ENCODE measurements at places on chromosomes 12 and 14. TPM values are rescaled to one million over a fixed set of nuclear protein-coding genes. Genes with fewer than 3 reads are reported as not detected.

GRCh38 chr12:46602474-46602873 lies 223.3 kb downstream of the SLC38A4 start:
- H3K27ac ChIP-seq, result no peak overlapping the region
- no peaks in the 10 kb centered on the region for H3K27me3 ChIP-seq
- H3K4me1 ChIP-seq, result no peaks in the 10 kb centered on the region
- no peak overlapping the region for H3K4me3 ChIP-seq
- no peak for DNase-seq
- H3K36me3 ChIP-seq, result peaks cover 9% of the 10 kb centered on the region

- DNase-seq, result no peak
- H3K36me3 ChIP-seq, result peaks cover 13% of the 10 kb centered on the region
- no peak overlapping the region for H3K27ac ChIP-seq
- no peaks in the 10 kb centered on the region for H3K27me3 ChIP-seq
- H3K4me1 ChIP-seq, result peaks cover 8% of the 10 kb centered on the region
- H3K4me3 ChIP-seq, result no peak overlapping the region
Measured at GRCh38 chr12:129704232-129704830, 199.5 kb downstream of the TMEM132D start.

DNA sequence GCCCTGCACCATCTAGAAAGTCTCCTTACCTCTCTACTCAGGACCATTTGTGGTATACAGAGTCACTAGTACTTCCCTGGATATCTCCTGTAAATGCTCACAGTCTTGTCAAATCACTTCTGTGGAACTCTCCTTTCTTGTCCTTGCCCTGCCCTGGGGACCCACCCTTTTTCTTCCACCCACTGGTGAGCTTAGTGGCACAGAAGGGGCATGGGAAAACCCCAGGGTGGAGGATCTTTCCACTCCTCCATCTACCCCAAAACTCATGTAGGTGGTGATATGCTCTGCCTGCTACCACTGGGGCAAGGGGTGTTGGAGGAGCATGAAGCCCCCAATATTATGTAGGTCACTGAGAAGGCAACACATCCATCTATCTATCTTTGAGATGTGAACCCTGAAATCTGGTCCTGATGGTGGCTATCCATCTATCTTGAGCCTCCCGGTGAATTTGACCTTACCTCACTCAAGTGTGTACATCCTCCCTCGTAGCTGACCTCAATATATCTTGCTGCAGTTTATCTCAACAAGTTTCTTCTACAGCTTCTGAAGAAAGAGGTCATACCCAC lies 943 bp downstream of the TESPA1 start:
- no peak overlapping the region for H3K27ac ChIP-seq
- no peaks in the 10 kb centered on the region for H3K36me3 ChIP-seq
- DNase-seq, result no peak

DNA sequence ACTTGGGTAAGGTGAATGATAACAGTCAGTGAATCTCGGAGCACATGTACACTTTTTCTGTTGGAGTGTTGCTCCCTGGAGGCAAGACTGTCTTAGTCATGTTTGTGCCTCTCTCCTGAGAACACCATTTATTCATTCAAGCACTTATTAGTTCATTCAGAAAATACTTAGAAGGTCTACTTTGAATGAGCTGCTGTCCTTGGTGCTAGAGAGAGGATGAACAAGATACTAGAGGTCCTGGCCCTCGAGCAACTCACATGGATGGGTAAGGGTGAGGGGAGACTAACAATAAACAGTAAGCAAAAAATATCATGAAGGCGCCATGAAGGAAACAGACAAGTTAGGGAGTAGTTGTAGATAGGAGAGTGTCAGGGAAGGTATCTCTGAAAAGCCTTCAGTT lies 17.1 kb upstream of the SAMD4A start:
- H3K4me1 ChIP-seq, result no peaks in the 10 kb centered on the region
- no peaks in the 10 kb centered on the region for H3K27me3 ChIP-seq
- no peak overlapping the region for H3K27ac ChIP-seq
- DNase-seq, result no peak

DNA sequence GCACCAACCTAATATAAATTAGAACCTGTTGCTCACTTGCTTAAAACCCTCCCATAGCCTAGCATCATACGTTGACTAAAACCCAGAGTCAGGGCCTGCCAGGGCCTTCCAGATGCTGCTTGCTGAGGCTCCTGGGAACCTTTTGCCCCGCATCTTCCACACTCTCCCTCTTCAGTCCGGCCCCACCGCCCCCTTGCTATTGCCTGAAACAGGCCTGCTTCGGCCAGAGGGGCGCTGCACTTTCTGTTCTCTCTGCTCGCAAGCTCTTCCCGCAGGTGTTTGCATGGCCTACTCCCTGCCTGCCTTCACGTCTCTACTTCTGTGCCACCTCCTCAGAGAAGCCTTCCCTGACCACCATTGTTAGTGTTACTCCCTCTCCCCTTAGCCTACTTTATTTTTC lies 13.7 kb upstream of the TCTN2 start:
- no peak overlapping the region for H3K27ac ChIP-seq
- no peaks in the 10 kb centered on the region for H3K27me3 ChIP-seq
- no peak overlapping the region for H3K4me3 ChIP-seq

The GRIN2B gene
- 1.0 TPM for total RNA-seq

GRCh38 chr12:88238406-88238805 lies 96.3 kb downstream of the TMTC3 start:
- no peak overlapping the region for H3K27ac ChIP-seq
- H3K4me1 ChIP-seq, result no peaks in the 10 kb centered on the region
- no peaks in the 10 kb centered on the region for H3K27me3 ChIP-seq
- no peak overlapping the region for H3K4me3 ChIP-seq
- DNase-seq, result no peak
- H3K36me3 ChIP-seq, result no peaks in the 10 kb centered on the region

The OR6C75 gene
- not detected for total RNA-seq

The LBHD2 gene
- total RNA-seq, result not detected

DNA sequence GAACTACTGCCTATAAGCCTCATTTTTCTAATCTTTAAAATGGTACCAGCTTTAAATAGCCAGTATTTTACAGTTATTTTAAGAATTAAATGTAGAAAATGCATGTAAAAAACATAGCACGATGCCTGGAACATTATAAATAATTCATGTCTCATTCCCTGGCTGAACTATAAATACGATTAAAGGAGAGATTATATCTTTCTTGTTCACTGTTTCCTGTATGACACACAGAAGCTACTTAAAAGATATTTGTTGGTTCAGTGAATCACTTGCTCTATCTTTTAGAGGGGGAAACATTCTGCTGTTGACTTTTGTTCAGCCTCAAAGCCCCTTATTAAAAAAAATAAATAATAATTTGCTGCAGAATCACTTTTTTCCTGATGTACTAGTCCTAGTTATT lies 406.9 kb downstream of the LRFN5 start:
- H3K27me3 ChIP-seq, result no peaks in the 10 kb centered on the region
- H3K27ac ChIP-seq, result no peak overlapping the region

The C12orf54 gene
- not detected for total RNA-seq

The P2RX7 gene
- 0.12 TPM for total RNA-seq

The PTPN6 gene
- total RNA-seq, result 1.1 TPM

The SYT1 gene
- total RNA-seq, result 19.5 TPM

The KRT82 gene
- total RNA-seq, result not detected

DNA sequence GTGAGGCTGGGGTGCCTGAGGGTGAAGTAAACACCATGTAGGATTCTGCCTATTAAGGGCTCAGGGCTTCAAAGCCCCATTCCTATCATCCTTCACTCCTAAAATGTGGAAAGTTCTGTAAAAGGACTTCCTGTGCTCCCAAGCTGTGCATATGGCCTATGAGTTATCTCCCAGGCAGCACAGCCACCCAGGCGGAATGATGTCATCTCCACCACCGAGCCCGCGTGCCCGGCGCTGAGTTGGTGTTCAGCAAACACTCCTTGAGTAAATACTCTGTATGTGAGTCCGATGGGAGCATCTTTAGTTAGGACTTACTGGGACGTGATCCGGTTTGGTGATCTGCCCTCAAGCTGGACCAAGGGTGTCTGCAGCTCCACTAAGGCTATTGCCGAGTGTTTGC lies 437.3 kb downstream of the MED13L start:
- no peak for DNase-seq
- no peaks in the 10 kb centered on the region for H3K4me1 ChIP-seq
- H3K27ac ChIP-seq, result no peak overlapping the region
- no peak overlapping the region for H3K4me3 ChIP-seq
- H3K36me3 ChIP-seq, result no peaks in the 10 kb centered on the region

The KCNA1 gene
- 0.37 TPM for total RNA-seq

The BBOF1 gene
- 2.7 TPM for total RNA-seq

The PA2G4 gene
- total RNA-seq, result 213 TPM

The LYZ gene
- 0.26 TPM for total RNA-seq

DNA sequence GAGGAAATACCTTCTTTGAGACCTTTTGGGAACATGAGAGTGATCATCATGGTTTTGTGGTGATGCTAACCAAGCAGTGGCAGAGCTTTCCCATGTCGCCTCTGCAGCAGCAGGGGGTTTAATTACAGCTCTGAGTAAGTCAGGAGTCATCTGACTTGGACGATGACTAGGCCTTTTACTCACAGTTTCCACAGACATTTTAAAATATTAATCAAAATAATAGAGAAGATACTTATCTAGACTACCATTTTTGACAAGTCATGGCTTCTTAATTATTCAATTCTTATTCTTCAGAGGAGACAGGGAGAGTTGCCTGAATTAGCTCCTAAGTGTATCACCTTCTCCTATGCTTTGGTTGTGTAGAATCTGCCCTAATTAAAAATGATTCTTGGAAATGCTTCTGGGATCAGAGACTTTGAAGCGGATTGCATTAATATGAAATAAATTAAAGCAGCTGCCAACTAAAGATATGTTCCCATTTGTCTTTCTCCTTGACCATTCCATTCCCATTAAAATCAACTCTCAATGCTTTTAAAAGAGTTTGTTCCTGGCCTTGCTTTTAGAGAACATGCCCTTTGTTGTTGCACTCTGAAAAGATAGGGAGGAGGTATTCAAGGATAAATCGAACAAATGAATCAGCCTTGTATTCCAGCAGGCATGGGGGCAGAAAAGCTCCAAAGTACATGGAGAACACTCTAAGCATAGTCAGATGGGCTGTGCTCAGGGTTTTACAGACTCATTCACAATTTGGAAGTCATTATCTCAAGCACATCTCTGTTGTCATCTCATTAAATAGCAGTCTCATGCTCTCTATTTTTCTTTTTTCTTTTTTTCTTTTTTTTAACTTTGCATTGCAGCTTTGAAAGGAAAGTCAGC lies 7.7 kb upstream of the IFNG-AS1 start:
- H3K27ac ChIP-seq, result no peak overlapping the region
- no peak for DNase-seq
- H3K36me3 ChIP-seq, result no peaks in the 10 kb centered on the region
- H3K4me1 ChIP-seq, result peaks cover 9% of the 10 kb centered on the region

GRCh38 chr14:90168425-90169105 lies 87.8 kb upstream of the PSMC1 start:
- no peaks in the 10 kb centered on the region for H3K4me1 ChIP-seq
- H3K27ac ChIP-seq, result no peak overlapping the region
- H3K36me3 ChIP-seq, result peaks cover 2% of the 10 kb centered on the region
- H3K27me3 ChIP-seq, result peaks cover 2% of the 10 kb centered on the region
- DNase-seq, result no peak

- H3K27ac ChIP-seq, result no peak overlapping the region
- no peak overlapping the region for H3K4me3 ChIP-seq
- peaks cover 8% of the 10 kb centered on the region for H3K27me3 ChIP-seq
- H3K4me1 ChIP-seq, result peaks cover 20% of the 10 kb centered on the region
Measured at GRCh38 chr12:107134558-107134957, 41.2 kb upstream of the CRY1 start.

DNA sequence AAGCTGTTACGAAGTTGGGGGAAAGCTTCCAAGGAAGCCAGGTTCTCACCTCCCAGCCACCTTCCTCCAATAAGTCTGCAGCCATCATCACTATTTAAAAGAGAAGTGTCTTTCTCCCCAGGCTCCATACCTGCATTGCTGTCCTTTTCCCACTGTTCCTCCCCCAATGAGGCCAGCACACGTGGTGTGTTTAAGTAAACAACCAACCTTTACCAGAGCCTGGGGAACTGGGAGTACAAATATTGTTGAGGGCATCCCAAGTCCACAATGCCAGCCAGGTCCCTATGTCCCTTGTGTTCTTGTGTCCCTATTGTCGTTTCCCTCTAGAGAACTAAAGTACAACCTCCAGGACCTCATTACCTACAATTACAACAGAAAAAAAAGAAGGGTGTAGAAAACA lies 49.2 kb upstream of the PNMA1 start:
- peaks cover 35% of the 10 kb centered on the region for H3K4me1 ChIP-seq
- no peaks in the 10 kb centered on the region for H3K36me3 ChIP-seq
- H3K4me3 ChIP-seq, result peak overlapping the region; percentile 47
- DNase-seq, result no peak

DNA sequence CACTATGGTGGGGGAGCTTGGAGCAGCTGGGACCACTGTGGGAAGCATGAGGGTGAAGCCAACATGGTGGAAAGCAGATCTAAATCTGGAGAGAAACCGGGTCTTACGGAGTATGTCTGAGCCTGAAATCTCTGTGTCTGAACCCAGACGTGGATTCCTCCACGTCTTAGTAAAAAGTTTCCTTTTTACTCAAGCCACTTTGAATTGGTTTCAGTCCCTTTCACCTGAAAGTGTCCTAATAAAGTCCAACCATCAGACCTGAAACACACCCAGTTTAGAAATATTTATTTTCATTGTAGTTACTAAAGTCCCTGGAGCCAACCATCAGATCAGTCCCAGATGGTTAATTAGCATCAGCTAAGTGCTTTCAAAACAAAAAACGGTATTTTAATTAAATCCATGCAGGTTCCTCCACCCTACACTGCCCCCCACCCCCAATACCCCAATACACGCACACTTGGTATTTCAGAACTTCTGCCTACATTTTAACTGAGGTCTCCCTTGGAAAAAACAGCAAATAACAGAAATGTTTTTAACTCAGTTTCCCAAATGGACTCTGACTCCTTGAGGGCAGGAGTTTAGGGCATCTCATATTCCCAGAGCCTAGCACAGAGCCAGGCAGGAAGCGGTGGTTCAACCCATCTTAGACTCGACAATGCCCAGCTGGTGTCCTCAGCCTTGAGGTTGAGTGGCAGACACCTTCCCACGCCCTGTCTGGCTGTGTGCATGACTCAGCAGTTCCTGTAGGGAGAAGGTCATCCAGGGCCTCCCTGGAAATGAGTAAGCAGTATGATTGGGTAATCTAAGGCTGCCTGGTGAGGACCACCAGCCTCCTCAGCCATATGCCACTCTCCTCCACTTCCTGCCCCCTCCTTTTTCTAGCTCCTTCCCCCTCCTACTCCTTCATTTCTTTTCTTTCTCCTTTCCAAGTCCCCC lies 175.8 kb downstream of the TTC8 start:
- no peak overlapping the region for H3K27ac ChIP-seq
- no peaks in the 10 kb centered on the region for H3K36me3 ChIP-seq
- no peaks in the 10 kb centered on the region for H3K4me1 ChIP-seq
- DNase-seq, result no peak

DNA sequence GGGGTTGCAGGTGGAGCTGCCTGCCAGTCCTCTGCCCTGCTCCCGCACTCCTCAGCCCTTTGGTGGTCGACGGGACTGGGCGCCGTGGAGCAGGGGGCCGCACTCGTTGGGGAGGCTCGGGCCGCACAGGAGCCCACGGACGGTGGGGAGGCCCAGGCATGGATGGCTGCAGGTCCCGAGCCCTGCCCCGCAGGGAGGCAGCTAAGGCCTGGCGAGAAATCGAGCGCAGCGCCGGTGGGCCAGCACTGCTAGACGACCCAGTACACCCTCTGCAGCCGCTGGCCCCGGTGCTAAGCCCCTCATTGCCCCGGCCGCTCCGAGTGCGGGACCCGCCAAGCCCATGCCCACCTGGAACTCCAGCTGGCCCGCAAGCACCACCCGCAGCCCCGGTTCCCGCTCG lies 221.8 kb downstream of the BTG1 start:
- H3K4me1 ChIP-seq, result peaks cover 5% of the 10 kb centered on the region
- DNase-seq, result no peak
- no peak overlapping the region for H3K4me3 ChIP-seq
- no peak overlapping the region for H3K27ac ChIP-seq
- H3K27me3 ChIP-seq, result no peaks in the 10 kb centered on the region
- H3K36me3 ChIP-seq, result no peaks in the 10 kb centered on the region

Measured in neural crest cell (in vitro differentiated cells).